ENCODE measurements at places on chromosomes 5 and 9. TPM values are rescaled to one million over a fixed set of nuclear protein-coding genes. Genes with fewer than 3 reads are reported as not detected.

GRCh38 chr5:32027093-32027716 lies 146.9 kb downstream of the GOLPH3 start:
- peaks cover 11% of the 10 kb centered on the region for H3K4me1 ChIP-seq
- H3K4me3 ChIP-seq: no peak overlapping the region
- DNase-seq: no peak
- H3K27me3 ChIP-seq: no peaks in the 10 kb centered on the region
- no peak overlapping the region for H3K27ac ChIP-seq

DNA sequence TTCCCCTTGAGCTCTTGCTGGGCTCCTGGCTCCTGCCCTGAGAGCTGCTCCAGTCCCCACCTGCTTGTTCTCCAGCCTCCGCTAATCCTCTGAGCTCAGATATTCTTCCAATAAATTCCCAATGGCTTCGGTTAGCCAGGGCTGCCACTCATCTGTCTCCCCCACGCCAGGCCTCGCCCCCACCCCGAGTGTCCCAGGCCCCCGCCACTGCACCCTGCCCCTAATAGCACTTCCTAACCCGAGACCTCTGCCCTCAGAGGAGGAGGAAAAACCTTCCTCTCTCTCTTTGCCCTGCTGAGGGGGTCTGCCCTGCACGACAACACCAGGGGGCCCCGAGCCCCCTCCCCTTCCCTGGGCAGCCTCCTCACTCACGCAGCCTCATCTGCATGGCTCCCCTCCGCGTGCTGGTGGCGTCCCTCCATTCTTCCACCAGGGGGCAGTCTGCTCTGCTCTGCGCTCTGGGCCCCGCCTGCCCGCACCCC lies 5.4 kb upstream of the LCN15 start:
- no peaks in the 10 kb centered on the region for H3K27me3 ChIP-seq
- no peak overlapping the region for H3K27ac ChIP-seq
- H3K4me3 ChIP-seq: no peak overlapping the region
- DNase-seq: peak; percentile 88
- no peaks in the 10 kb centered on the region for H3K4me1 ChIP-seq
- no peaks in the 10 kb centered on the region for H3K36me3 ChIP-seq

DNA sequence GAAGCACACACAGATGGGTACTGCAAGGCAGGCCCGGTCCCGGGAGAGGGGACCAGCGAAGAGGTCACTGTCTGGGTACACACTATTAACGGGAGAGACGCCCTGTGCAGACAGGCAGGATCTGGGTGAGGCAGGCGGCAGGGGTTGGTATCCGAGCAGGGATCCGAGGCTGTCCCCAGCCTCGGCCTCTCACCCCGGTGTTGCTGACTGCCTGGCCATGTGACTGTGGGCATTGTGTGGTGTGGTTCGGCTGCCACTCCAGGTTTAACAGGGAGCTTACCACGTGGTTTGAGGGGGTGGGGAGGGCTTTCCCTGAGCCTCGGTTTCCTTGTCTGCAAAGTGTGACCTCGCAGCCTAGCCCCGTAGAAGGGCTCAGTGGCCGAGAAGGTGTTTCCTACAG lies 11.1 kb upstream of the RALGDS start:
- no peaks in the 10 kb centered on the region for H3K36me3 ChIP-seq
- DNase-seq: no peak
- no peaks in the 10 kb centered on the region for H3K27me3 ChIP-seq

DNA sequence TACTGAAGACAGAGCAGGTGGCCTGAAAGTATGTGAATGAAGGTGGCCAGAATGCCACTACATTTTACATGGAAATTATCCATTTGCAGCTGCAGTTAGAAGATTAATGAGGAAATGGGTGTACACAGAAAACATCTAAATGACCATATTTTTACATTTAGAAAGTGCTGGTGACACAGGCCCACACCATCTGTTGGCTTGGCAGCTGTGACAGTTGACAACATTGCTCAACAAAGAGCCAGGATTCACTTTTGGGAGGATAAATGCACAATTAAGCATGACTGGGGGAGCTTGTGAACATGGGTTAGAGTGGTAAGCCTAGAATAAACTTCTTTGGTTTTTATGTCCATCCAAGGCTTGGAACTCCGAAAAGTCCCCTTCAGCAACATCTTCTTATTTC lies 360.5 kb downstream of the KCTD16 start:
- no peak overlapping the region for H3K4me3 ChIP-seq
- H3K27ac ChIP-seq: no peak overlapping the region
- no peaks in the 10 kb centered on the region for H3K27me3 ChIP-seq
- no peak for DNase-seq

- no peak overlapping the region for H3K27ac ChIP-seq
- no peaks in the 10 kb centered on the region for H3K27me3 ChIP-seq
- no peaks in the 10 kb centered on the region for H3K36me3 ChIP-seq
- no peak for DNase-seq
- no peak overlapping the region for H3K4me3 ChIP-seq
- no peaks in the 10 kb centered on the region for H3K4me1 ChIP-seq
Measured at GRCh38 chr5:96629774-96630173, 32.4 kb upstream of the CAST start.

GRCh38 chr5:142841511-142842265 lies 71.5 kb downstream of the ARHGAP26 start:
- H3K36me3 ChIP-seq: no peaks in the 10 kb centered on the region
- no peak overlapping the region for H3K27ac ChIP-seq
- H3K4me1 ChIP-seq: no peaks in the 10 kb centered on the region
- no peak for DNase-seq
- H3K27me3 ChIP-seq: no peaks in the 10 kb centered on the region
- H3K4me3 ChIP-seq: no peak overlapping the region

- H3K27ac ChIP-seq: no peak overlapping the region
- no peak for DNase-seq
- no peaks in the 10 kb centered on the region for H3K4me1 ChIP-seq
- H3K27me3 ChIP-seq: no peaks in the 10 kb centered on the region
- H3K4me3 ChIP-seq: no peak overlapping the region
Measured at GRCh38 chr9:98530806-98531386, 177.8 kb downstream of the GABBR2 start.

- no peak overlapping the region for H3K27ac ChIP-seq
- H3K4me1 ChIP-seq: peaks cover 18% of the 10 kb centered on the region
- no peaks in the 10 kb centered on the region for H3K36me3 ChIP-seq
- DNase-seq: no peak
- no peaks in the 10 kb centered on the region for H3K27me3 ChIP-seq
- H3K4me3 ChIP-seq: no peak overlapping the region
Measured at GRCh38 chr9:129023036-129023907, 4.9 kb downstream of the SH3GLB2 start.

DNA sequence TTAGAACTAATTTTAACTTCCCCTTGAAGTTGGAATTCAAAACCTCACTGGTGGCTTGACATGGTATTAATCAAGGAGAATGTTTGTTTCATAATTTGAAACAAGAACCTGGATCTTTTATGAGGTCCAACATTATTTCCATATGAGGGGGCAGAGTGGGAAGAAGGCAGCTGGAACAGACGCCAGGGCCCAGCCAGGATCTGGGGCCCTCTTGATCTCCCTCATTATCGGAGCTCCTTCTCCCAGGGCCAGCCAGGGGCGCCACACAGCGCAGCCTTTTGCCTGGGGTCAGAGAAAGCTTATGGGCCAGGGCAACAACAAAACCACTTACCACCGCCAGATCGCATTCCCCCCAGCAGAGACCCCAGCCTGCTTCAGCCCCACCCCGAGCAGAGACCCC lies 27.1 kb upstream of the NKD2 start:
- no peaks in the 10 kb centered on the region for H3K27me3 ChIP-seq
- no peak overlapping the region for H3K4me3 ChIP-seq
- no peak for DNase-seq
- peaks cover 4% of the 10 kb centered on the region for H3K4me1 ChIP-seq

DNA sequence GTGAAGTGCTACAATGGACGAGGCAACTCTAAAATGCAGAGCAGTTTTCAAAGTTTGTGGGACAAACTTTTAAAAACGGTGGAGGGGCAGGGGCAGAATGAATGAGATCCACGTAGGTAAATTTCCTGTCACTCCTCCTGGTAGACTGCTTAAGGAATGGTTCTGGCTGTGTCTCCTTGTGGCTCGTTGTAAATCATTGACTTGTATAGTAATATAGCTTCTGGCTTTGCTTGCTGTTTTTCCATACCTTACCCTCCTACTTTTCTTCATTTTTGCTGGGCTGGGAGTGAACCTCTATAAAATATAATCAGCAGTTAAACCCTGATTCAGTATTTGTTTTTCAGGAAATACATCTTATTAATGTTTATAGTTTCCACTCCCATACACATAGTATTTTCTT lies 235.7 kb downstream of the TUSC1 start:
- no peak overlapping the region for H3K27ac ChIP-seq
- H3K4me1 ChIP-seq: no peaks in the 10 kb centered on the region
- no peak for DNase-seq
- no peak overlapping the region for H3K4me3 ChIP-seq
- no peaks in the 10 kb centered on the region for H3K36me3 ChIP-seq

- no peaks in the 10 kb centered on the region for H3K36me3 ChIP-seq
- H3K4me1 ChIP-seq: no peaks in the 10 kb centered on the region
- H3K4me3 ChIP-seq: no peak overlapping the region
- DNase-seq: no peak
Measured at GRCh38 chr5:52771343-52772039, 16.2 kb upstream of the ITGA1 start.

DNA sequence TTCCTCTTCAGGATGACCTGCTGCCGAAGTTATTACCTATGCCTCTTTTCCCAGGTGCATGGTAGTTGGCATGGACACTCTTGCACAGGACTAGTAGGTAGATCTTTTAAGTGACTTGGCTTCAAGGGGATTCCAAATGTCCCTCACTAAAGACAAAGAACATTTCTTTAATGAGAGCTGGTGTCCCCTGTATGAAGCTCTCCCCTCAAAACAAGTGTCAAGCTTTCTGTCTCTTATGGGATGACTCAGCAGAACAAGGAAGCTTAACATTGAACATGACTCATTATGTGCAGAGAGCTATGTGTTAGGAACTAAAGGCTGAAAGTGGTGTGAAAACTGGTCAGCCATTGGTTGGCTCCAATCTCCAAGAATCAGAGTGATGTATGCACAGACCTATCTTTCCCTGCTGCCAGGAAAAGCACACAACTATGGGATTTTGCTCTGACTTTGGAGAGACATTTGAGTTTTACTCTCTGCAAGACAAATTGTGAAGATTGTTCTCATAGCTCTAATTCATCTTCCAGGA lies 120.5 kb downstream of the PRDM6 start:
- no peaks in the 10 kb centered on the region for H3K27me3 ChIP-seq
- peaks cover 3% of the 10 kb centered on the region for H3K4me1 ChIP-seq
- no peak overlapping the region for H3K27ac ChIP-seq
- H3K4me3 ChIP-seq: no peak overlapping the region

GRCh38 chr9:107118863-107119624 lies 164.0 kb upstream of the RAD23B start:
- H3K27ac ChIP-seq: no peak overlapping the region
- no peak overlapping the region for H3K4me3 ChIP-seq
- H3K4me1 ChIP-seq: no peaks in the 10 kb centered on the region
- no peak for DNase-seq
- no peaks in the 10 kb centered on the region for H3K36me3 ChIP-seq

DNA sequence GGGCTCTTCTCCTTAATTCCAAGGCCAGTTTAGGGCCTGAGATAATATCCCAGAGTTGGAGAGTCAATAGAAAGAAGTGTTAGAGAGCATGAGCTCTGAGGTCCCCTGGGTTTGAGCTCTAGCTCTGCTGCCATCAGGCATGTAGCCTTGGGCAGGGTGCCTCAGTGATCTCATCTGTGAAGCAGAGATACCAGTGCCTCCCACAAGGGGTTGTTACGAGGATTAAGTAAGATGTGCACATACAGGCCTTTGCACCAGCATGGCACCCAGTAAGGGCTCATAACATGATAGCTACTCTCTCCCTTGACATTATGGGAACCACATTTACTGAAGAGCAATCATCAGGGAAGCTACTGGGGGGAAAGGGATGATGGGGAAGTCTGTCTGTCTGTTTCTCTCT lies 265.7 kb downstream of the HSPA4 start:
- H3K4me3 ChIP-seq: no peak overlapping the region
- DNase-seq: no peak
- no peak overlapping the region for H3K27ac ChIP-seq

DNA sequence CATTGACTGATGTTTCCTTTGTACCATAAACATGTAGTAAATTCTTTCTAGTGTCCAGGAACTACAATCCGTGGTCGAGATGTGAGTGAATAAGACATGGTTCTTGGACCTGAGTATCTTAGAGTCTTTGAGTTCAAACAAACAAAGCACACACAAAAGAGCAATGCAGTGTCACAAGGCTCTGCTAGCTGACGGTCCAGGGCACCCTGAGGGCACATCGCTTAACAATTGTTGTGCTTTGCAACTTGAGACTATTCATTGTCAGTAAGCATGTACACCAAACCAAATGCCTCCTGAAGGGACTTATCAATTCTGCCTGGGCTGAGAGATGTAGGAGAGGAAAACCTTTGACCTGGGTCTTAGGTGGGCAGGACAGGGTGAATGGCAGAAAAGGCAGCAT lies 84.8 kb downstream of the CAMK4 start:
- no peak overlapping the region for H3K27ac ChIP-seq
- H3K27me3 ChIP-seq: no peaks in the 10 kb centered on the region
- peak; percentile 45 for DNase-seq
- H3K36me3 ChIP-seq: no peaks in the 10 kb centered on the region
- H3K4me1 ChIP-seq: peaks cover 10% of the 10 kb centered on the region

- H3K27ac ChIP-seq: no peak overlapping the region
- no peak overlapping the region for H3K4me3 ChIP-seq
Measured at GRCh38 chr9:134742822-134743535, 101.4 kb downstream of the COL5A1 start.

DNA sequence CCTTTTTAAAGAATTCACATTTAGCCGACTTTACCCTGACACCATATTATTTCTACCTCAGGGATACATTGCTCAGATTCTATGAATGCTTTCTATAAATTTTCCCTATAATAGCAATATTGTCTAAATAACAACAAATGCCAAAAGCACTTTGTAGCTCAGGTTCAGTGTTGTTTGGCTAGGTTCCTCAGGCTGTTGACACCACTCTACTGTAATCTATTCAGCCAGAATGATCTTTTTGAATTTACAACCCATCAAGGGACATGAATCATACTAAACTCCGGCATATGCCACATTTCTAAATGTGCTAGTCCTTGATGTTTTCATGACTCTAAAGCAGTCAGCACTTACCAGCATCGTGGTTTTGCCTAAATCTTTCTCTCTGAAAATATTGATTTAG lies 641.5 kb upstream of the CDH10 start:
- H3K4me1 ChIP-seq: no peaks in the 10 kb centered on the region

- peaks cover 22% of the 10 kb centered on the region for H3K36me3 ChIP-seq
- H3K4me1 ChIP-seq: no peaks in the 10 kb centered on the region
- no peak for DNase-seq
- H3K27me3 ChIP-seq: no peaks in the 10 kb centered on the region
- H3K4me3 ChIP-seq: no peak overlapping the region
Measured at GRCh38 chr5:139597134-139597533, 36.0 kb downstream of the UBE2D2 start.

GRCh38 chr9:123684393-123685149 lies 245.4 kb downstream of the DENND1A start:
- no peaks in the 10 kb centered on the region for H3K4me1 ChIP-seq
- no peak overlapping the region for H3K4me3 ChIP-seq
- H3K27ac ChIP-seq: no peak overlapping the region
- no peaks in the 10 kb centered on the region for H3K27me3 ChIP-seq

GRCh38 chr5:112563169-112563826 lies 144.2 kb upstream of the EPB41L4A start:
- no peaks in the 10 kb centered on the region for H3K4me1 ChIP-seq
- H3K4me3 ChIP-seq: no peak overlapping the region
- H3K27ac ChIP-seq: no peak overlapping the region

The CRHBP gene
- total RNA-seq: not detected

The MOB3B gene
- 16.1 TPM for total RNA-seq

The IL13 gene
- not detected for total RNA-seq

The AGXT2 gene
- not detected for total RNA-seq

The RAD17 gene
- 24.8 TPM for total RNA-seq

The RAB24 gene
- total RNA-seq: 18.8 TPM
